ENCODE measurements at places on chromosomes 6 and 20.

GRCh38 chr20:35724321-35725230 is 17.5 kb downstream of the RBM39 start:
- no peak for DNase-seq

GRCh38 chr6:170083236-170084051 is 207.4 kb downstream of the DLL1 start:
- no peak for DNase-seq

- no peak for DNase-seq
Observed at GRCh38 chr6:168537540-168537884, 96.5 kb downstream of the SMOC2 start.

DNA sequence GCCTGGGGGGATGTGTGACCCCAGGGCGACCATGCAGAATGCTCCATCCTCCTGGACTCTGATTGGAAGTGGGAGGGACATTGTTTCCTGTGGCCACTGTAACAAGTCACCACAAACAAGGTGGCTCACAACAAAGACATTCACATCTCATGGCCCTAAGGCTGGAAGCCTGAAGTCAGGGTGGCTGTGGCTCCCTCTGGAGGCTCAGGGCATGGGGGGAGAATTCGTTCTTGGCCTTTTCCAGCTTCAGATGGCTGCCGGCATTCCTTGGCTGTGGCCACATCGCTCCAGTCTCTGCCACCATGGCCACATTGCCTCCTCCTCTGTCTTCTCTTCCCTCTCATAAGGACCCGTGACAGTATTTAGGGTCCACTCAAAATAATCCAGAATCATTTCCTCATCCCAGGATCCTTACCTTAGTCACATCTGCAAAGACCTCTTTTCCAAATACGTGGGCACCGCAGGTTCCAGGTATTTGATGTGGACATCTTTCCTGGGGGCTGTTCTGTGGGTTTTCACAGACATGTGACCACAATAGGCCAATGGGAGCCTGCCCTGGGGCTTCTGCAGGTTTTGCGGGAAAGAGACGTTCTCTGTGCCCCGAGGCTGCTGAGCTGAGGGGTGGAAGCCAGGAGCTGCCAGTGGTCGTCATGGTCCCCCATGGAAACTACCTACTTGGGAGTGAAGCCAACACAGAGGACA is 249.3 kb downstream of the PREX1 start:
- DNase-seq: no peak

DNA sequence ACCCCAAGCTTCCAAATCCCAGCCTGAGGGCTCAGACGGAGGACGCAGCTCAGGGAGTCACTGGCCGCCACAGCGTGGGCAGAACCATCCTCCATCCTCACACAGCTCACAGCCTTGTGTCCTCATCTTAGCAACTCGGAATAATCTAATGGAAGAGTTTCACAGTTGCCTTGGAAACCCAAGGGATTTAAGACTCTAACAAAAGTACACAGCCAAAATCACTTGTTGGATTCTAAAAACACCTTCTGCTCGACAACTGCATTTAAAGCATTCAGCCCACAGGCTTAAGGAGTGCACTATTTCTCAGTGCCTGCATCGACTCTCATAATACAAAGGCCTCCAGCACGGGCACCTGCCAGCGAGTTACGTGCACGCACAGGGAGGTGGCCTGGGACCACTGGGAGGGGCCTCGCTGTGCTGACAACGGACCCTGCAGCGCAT is 45.4 kb downstream of the ZBTB46 start:
- DNase-seq: no peak

DNA sequence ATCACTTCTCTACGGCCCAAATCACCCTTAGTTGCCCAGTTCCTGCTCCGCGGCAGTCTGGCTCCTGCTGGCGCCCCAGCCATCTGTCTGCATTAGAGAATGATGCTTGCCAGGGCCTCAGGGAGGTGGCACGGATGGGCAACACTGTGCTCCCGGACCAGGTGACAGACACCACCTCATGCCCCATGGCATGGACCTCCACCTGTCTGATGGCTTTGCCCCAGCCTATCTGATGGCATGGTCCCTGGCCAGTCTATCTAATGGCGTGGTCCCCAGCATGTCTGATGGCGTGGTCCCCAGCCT is 18.8 kb upstream of the MRGBP start:
- no peak for DNase-seq

DNA sequence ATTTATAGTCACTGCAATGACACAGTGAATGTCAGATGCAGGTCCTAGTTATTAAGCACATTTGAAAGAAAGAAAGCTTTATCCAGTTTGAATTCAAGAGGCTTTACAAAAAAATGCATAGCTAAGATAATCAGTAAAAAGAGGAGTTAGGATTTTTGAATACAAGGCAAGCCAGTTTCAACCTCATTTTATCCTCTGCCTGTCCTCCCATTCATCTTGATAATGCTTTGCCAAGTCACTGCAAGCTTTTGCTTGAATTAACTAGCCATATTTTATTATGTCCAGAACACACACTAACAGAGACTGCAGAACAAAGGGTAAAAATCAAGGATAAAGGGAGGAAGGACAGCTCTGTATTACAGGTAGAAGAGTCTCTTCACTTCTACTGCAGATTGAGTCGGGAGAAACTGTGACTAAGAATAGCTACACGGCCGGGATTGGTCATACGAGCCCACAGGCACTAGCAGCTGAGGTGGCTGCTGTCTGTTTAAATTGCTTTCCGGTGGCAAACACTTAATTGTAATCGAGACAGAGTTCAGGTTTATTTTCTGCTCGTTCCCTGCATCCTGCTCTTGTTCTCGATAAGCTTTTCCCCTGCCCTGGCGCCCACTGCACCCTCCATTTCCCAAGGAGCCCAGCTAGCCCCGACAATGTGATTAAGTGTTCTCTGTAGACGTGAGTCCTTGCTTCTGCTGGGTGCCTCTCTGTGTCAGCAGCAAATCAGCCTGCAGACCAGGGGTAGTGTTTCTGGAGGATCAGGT is 30.5 kb upstream of the AKAP12 start:
- no peak for DNase-seq

DNA sequence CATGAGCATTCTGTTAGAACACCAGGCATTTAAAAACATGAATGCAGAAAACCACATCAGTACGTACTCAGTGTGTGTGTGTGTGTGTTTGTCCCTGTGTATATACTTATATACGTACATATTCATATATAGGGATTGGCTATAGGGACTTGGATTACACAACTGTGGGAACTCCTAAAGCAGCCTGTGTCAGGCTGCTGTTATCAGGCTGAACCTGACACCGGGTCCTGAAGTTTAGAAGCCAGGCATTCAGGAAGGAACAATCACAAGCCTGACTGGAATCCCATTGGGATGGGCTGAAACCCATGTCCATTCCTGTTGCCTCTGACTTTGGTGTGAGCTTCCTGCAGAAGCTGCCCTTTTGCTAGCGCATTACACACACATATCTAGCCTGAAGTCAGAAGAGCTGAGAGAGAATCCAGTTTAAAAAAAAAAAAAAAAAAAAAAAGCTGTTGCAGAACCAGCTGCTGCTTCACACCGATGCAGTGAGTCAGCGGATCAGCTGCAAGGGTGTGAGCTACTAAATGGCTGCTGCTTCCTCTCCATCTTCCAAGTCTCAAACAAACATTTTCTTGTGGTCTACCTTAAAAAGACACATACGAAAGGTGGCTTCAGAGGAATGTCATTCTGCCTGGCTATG is 348.1 kb downstream of the THBS2 start:
- no peak for DNase-seq

DNA sequence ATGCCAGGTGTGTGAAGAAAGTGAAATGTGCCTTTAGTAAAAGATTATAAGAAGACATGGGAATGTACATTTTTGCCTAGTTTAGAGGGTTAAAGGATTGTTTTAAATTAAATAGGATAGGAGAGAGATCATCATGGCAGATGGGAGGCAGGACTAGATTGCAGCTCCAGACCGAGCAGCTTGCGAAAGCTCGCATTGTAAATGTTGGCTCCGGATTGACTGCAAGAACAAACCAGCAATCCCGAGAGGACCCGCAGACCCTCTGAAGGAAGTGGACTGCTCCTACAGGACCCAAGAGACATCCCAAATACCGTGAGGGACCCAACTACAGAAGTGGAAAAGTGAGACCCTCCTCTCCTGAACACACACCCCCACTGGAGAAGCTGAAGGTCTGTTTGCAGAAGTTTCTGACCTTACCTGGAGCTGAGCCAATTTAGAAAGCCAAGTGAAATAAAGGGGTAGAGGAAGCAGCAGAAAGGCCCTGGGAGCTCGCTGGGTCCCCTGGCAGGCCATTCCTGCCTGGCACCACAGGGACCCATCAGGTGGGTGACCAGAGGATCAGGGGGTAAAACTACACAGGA is 30.0 kb upstream of the TPD52L1 start:
- DNase-seq: no peak

Measured in activated T-helper 9 cell treated with anti-CD3 and anti-CD28 coated beads, Interleukin-2, amount 50 U/mL, for 16 hours (primary cell).